HL-60 (cell line): ENCODE measurements at places on chromosomes 16 and 17.

GRCh38 chr17:78561166-78561565, 16.0 kb downstream of the DNAH17 start:
- no peak for DNase-seq

DNA sequence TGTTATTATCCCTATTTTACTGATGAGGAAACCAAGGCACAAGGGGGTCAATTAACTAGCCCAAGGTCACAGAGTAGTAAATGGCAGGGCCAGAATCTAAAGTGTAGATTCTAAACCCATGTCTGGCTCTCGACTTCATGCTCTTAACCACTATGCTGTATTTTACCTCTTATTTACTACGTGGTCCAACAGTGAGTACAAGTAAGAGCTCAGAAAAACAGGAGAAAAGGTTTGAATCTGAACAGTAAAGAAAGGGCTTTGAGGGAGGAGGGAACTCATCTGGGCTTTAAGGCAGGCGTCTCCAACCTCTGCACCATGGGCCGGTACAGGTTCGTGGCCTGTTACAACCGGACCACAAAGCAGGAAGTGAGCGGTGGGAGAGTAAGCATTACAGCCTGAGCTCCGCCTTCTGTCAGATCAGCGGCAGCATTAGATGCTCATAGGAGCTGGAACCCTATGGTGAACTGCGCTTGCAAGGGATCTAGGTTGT, 62.9 kb downstream of the SMURF2 start:
- DNase-seq: peak; percentile 52

DNA sequence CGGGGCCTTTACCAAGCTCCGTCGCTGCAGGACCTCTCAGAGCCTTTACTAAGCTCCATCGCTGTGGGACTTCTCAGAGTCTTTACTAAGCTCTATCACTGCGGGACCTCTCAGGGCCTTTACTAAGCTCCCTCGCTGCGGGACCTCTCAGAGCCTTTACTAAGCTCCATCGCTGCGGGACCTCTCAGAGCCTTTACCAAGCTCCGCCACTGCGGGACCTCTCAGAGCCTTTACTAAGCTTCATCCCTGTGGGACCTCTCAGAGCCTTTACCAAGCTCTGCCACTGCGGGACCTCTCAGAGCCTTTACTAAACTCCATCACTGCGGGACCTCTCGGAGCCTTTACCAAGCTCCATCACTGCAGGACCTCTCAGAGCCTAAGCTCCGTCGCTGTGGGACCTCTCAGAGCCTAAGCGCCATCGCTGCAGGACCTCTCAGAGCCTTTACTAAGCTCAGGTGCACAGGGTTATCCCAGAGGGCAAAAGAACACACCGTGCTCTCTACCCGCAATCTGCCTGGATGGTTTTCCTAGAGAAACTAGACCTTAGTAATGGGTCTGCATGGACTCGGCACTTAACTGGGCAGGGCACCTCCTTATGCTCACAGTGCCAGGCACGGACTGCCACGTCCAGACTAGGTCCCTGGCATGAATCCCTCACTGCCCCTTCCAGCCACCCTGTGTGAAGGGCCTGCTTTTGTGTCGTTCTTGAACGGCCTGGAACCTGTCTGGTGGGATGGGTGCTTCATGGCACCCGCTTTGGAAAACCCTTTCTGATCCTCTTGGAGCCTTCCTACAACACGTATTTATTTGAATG, 69.2 kb upstream of the DOC2B start:
- no peak for DNase-seq

- no peak for DNase-seq
Observed at GRCh38 chr17:28570716-28571360, 486 bp downstream of the PIGS start.

- no peak for DNase-seq
Observed at GRCh38 chr16:471353-472198, 46.1 kb downstream of the RAB11FIP3 start.

GRCh38 chr17:68892658-68893057, 62.5 kb downstream of the ABCA8 start:
- no peak for DNase-seq

GRCh38 chr16:57749101-57749692, 13.6 kb downstream of the KATNB1 start:
- DNase-seq: no peak

DNA sequence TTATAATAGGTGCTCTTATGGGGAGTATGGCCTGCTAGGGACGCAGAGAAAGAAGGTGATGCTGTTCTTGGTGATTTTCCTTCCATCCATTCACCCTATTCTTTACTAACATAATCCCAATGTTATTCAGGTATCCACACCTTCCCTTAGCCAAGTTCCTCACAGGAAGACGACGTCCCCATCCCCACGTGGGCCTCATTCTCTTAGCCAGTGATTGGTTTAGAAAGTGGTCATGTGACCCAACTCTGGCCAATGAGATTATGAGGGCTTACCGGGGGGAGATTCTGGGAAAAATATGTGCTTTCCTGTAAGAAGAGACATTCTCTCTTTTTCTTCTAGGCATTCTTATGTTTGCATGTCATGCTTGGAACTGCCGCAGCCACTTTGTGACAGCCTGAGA, 474.7 kb downstream of the HAPSTR1 start:
- DNase-seq: no peak

- no peak for DNase-seq
Observed at GRCh38 chr16:22879466-22879865, 65.5 kb downstream of the HS3ST2 start.

DNA sequence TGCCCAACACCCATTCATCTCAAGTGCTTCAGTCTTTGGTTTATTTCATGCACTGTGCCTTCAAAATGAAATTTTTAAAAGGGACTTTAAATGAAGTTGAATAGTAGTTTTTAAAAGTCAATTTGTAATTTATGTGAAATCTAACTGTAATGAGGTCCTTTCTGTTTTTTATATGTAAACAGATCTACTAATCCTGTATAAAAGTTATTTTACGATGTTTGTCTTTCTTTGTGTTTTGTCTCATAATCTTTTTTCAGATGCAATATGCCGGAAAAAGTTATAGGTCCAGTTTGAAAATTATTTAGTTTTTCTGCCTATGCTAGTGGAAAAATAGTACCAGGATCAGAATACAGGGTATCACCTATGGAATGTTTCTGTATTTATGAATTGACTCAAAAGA, 8.7 kb upstream of the GOSR1 start:
- no peak for DNase-seq

- DNase-seq: no peak
Observed at GRCh38 chr17:49647256-49647585, 30.7 kb downstream of the SPOP start.

DNA sequence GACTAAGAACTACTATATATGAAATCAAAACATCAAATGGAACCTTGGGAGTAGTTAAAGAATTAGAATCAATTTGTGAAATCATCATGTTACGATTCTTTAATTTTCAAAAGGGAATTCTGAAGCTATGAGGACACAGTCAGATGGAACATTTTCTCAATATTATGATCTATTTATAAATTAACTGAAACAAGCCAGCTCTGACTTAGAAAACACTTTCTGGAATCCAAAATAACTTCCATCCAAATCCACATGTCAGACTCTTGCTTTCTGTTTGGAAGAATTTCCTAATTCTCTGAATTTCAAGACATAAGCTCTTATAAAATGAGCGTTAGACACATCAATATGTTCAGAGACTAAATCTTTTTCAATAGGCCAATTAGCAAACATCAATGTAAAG, 737.7 kb upstream of the SOX9 start:
- no peak for DNase-seq

DNA sequence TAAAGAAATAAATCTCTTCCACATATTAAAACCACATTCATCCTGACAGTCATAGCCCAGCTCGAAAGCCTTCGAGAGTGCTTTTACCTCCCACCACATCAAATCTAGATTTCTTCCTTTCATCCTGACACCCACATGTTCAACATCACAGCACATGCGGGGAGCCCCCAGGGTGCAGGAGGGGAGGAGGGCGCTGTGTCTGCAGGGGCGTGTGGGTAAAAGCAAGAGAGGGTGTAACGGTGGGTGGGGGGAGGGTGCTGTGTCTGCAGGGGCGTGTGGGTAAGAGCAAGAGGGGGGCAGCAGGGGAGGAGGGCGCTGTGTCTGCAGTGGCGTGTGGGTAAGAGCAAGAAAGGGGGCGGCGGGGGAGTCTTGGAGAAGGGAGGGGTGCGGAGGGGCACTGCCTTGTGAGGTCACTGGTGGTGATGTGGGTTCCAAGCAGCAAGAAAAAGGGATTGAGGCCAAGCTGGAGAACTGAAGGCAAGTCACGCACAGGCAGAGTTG, 34.7 kb downstream of the ADCY9 start:
- DNase-seq: no peak

- peak; percentile 60 for DNase-seq
Observed at GRCh38 chr16:75099738-75100602, 16.6 kb downstream of the LDHD start.

GRCh38 chr16:73216932-73217331, 169.0 kb upstream of the ZFHX3 start:
- DNase-seq: no peak

GRCh38 chr16:84782846-84783245, 36.9 kb upstream of the CRISPLD2 start:
- DNase-seq: no peak

DNA sequence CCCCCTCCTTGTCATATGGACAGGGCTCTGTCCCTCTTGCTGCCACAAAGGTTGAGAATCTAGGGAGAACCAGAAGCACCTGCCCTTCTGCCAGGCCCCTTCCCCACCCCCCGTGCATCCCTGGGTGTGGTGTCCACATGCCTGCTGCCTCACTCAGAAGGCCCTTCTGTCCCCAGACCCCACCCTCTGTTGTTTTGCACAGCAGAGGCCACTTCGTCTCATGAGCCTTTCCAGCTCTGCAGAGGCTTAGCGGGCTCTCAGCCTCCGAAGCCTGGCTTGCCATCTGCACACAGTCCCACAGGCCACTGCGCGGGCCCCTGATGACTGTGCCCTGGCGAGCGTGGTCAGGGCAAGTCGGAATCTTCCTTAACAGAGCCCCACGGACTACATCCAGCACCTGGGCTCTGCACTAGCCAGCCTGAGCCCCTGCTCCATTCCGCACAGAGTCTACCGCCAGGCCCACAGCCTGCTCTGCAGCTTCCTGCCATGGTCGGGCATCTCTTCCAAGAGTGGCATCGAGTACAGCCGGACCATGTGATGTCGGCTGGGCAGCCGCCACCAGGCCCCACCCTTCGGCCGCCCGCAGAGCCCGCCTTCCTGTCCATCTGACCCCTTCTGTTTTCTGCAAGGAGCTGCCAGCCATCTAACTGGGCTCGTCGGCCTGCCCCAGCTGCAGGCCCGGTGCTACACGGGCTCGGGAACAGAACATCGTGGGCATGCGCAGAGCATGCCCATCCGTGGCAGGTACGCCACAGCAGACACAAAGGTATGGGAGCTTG, 10.8 kb downstream of the C16orf90 start:
- no peak for DNase-seq

- DNase-seq: no peak
Observed at GRCh38 chr17:2138761-2139160, 83.9 kb downstream of the HIC1 start.

GRCh38 chr16:78448658-78449271, 349.3 kb downstream of the WWOX start:
- no peak for DNase-seq

DNA sequence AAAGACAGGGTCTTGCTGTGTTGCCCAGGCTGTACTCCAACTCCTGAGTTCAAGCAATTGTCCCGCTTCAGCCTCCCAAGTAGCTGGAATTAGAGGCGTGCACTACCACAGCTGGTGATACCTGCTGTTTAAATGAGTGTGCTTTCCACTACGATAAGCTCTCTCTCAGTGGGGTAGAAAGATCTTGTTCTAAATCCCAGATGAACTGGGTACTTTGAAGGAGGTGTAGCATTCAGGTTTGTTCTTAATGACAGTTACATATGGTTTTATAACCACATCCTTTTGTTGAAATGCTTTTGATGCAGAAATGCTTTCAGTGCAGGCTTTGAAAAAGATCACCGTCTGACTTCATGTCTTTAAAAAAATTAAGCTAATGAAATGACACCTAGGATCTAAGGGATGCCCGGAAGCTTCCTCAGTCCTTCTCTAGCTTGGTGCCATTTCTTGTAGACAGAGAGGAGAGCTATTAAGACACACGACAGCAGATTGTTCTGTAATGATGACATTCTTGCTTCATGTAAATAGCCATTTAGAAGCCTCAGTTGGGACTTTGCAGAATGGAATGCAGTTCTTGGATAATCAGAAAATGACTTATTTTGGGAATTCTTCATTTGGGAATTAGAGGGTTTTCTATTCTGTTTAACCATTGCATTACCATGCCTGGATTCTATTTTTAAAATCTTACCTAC, 19.5 kb downstream of the PMM2 start:
- no peak for DNase-seq

- DNase-seq: no peak
Observed at GRCh38 chr16:4496305-4496704, 20.1 kb downstream of the HMOX2 start.
